ENCODE measurements at places on chromosomes 12 and 14.
A peak's percentile ranks its signal among the peaks of the same experiment; 100 is the strongest.

- DNase-seq = no peak
These were observed 7.5 kb downstream of the SLC25A29 start for GRCh38 chr14:100298551-100299237.

DNA sequence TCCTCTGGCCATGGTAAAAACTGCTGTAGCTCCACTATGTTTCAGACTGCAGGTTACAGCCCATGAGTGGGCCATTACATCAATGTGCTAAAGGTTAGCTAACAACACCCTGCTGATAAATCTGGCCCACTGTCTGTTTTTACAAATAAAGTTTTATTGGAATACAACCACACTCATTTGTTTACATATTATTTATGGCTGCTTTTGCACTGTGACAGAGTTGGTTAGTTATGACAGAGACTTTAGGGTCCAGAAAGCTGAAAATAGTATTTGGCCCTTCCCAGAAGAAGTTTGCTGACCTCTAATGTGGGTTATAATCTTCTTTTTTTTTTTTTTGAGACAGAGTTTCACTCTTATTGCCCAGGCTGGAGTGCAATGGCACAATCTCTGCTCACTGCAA lies 134.2 kb upstream of the PWP1 start:
- peak; percentile 6 for DNase-seq

DNA sequence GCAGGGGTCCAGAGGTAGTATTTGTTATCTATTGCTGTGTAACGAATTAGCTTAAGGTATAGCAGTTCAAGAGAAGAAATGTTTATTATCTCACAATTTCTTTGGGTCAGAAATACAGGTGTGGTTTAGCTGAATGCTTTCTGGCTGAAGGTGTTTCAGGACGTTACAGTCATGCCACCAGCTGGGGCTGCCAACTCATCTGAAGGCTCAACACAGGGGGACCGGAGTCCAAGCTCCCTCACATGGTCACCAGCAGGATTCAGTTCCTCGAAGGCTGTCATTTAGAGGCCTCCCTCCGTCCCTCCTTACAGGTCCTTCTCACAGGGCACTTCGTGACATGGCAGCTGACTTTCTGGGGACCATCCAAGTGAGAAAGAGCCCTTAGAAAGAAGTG lies 37.5 kb upstream of the SINHCAF start:
- no peak for DNase-seq

DNA sequence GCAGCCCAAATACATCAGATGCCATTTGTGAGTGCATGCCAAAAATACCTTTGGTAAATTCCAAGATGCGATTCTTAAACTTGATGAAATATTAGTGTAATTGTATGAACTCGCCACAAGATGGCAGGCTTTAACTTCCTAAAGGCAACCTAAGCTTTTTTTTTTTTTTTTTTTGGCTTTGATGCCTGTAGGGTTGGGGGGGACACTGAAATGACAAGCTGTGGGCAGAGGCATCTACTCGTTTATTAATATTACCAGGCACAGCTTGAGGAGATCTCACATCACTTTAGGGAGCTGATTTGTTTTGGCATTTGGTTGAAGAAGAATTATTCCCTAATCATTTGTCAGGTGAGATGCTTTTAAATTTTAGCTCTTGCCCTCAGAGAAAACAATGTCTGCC lies 126.7 kb upstream of the CCDC196 start:
- no peak for DNase-seq

DNA sequence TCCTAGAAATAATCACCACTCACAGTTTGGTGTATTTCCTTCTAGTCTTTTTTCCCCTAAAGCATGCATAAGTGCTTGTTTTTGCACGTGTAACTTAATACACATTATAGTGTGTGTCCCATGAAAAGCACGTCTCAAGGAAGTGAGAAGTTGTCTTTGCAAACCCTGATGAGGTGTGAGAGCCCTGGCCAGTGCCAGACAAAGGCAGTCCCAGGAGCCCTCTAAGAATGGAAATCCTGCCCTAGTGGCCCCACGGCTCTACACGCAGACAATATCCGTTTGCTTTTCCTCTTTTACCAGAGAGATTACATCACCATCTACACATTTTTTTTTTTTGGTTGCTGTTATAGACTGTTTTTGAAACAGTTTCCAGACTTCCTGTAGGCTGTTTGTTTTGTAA lies 85.5 kb upstream of the FZD10 start:
- no peak for DNase-seq

GRCh38 chr14:90368946-90369721 lies 27.7 kb upstream of the CALM1 start:
- no peak for DNase-seq

GRCh38 chr14:50844391-50844790 lies 13.4 kb upstream of the NIN start:
- no peak for DNase-seq

GRCh38 chr14:69796797-69797500 lies at the start of gene SLC10A1:
Gene SLC10A1 (minus strand): TSS chr14:69797241. CDS start chr14:69797155, 86 bp downstream.
- no peak for DNase-seq

Measured in vagina (tissue), 2 donors.